LHCN-M2 (cell line): ENCODE measurements at places on chromosomes 2 and 18. TPM values are rescaled to one million over a fixed set of nuclear protein-coding genes. Genes with fewer than 3 reads are reported as not detected.

Gene EPB41L5
- 13.9 and 14.0 TPM in 2 replicates for total RNA-seq

Gene APLF
- 2.0 and 3.4 TPM in 2 replicates for total RNA-seq

Gene HOXD9
- 0.06 TPM in 1 of 2 replicates, not detected in the other for total RNA-seq

Gene TMEFF2
- 64.1 and 72.6 TPM in 2 replicates for total RNA-seq

Gene ITGA4
- total RNA-seq = 18.9 and 19.2 TPM in 2 replicates

Gene TRIM54
- 0.11 TPM in 1 of 2 replicates, not detected in the other for total RNA-seq

Gene MREG
- total RNA-seq = 3.6 and 4.8 TPM in 2 replicates

Gene BOLL
- not detected in 2 replicates for total RNA-seq

Gene ANKRD12
- total RNA-seq = 12.6 and 21.4 TPM in 2 replicates

Gene ECEL1
- not detected in 2 replicates for total RNA-seq

Gene MERTK
- total RNA-seq = 0.38 and 0.46 TPM in 2 replicates

Gene DSC3
- total RNA-seq = not detected in 2 replicates

Gene CDH20
- total RNA-seq = not detected in 2 replicates

Gene FBXO15
- 0.29 and 0.51 TPM in 2 replicates for total RNA-seq

Gene DNPEP
- 55.0 and 63.7 TPM in 2 replicates for total RNA-seq

Gene LHCGR
- not detected in 2 replicates for total RNA-seq

Gene NCKAP5
- total RNA-seq = 0.40 and 0.58 TPM in 2 replicates

Gene HOXD12
- total RNA-seq = not detected in 2 replicates

Gene LDLRAD4
- 0.58 TPM in 1 of 2 replicates, not detected in the other for total RNA-seq

Gene AGXT
- not detected in 2 replicates for total RNA-seq

Gene COLEC12
- 0.32 and 1.1 TPM in 2 replicates for total RNA-seq

Gene IKZF2
- total RNA-seq = 5.1 and 6.1 TPM in 2 replicates

Gene INPP1
- total RNA-seq = 12.5 and 15.8 TPM in 2 replicates

Gene CD226
- 0.38 and 0.69 TPM in 2 replicates for total RNA-seq

Gene LRRTM1
- not detected in 2 replicates for total RNA-seq

Gene EHBP1
- total RNA-seq = 39.6 and 56.7 TPM in 2 replicates

Gene CPO
- total RNA-seq = not detected in 2 replicates

Gene EGR4
- not detected in 2 replicates for total RNA-seq

Gene ARID5A
- 11.7 and 11.9 TPM in 2 replicates for total RNA-seq

Gene TMX3
- 81.0 and 85.8 TPM in 2 replicates for total RNA-seq

Gene FSHR
- total RNA-seq = not detected in 2 replicates

Gene LYPD6B
- 12.1 and 14.6 TPM in 2 replicates for total RNA-seq

Gene NYAP2
- not detected in 2 replicates for total RNA-seq

Gene PRKAG3
- 0.46 TPM in 1 of 2 replicates, not detected in the other for total RNA-seq
